ENCODE measurements at places on chromosomes 7 and 10.
A peak's percentile ranks its signal among the peaks of the same experiment; 100 is the strongest.

GRCh38 chr7:20828947-20829346 lies 42.3 kb upstream of the SP8 start:
- DNase-seq = no peak

DNA sequence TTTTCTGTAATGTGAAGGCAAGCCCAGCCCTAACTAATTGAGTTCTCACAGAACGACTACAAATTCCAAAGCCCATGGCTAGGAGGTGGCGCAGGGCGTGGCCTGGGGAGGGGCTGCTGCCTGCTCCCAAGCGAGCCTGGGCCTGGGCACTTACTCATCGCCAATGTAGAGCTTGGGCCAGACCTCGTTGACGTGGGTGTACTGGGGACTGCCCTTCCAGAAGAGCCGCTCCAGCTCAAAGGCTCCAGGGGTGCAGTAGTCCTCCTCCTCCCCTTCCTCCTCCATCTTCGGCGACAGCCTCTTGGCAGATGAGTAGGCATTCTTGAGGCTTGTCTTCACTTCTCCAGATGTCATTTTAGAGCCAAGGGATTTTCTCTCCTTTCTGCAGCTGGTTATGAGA lies 53.3 kb upstream of the SAMD8 start:
- no peak for DNase-seq

DNA sequence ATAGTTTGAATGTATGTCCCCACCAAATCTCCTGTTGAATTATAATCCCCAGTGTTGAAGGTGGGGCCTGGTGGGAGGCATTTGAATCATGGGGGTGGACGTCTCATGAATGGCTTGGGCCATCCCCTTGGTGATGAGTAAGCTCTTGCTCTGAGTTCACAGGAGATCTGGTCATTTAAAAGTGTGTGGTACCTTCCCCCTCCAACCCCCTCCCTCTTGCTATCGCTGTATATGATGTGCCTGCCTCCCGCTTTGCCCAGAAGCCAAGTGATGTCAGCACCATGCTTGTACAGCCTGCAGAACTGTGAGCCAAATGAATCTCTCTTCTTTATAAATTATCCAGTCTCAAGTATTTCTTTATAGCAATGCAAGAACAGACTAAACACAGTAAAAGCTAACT lies 103.0 kb downstream of the CNOT4 start:
- DNase-seq = no peak

DNA sequence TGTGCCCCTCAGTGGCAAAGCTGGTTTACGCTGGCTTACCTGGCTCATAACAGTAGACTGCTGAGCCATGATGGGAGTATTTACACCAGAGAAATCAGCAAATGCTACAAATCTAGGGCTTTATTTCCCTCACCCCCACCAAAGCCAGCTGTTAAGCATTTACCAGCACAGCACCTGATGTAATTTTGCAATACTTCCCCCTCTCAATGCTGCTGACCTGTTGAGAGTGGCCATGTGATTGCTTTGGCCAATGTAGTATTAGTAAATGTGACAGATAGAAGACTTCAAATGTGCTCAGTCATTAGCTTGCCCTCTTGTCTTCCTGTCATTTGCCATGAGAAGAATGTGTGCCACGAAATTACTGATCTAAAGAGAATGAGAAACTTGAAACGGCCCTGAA lies 46.6 kb downstream of the HERPUD2 start:
- no peak for DNase-seq

- DNase-seq = no peak
These were observed 162.6 kb downstream of the RAB11FIP2 start for GRCh38 chr10:117884093-117884492.

GRCh38 chr7:47962262-47962661 lies 14.0 kb upstream of the PKD1L1 start:
- DNase-seq = no peak

- no peak for DNase-seq
These were observed 352.3 kb upstream of the PODXL start for GRCh38 chr7:131908714-131909113.

DNA sequence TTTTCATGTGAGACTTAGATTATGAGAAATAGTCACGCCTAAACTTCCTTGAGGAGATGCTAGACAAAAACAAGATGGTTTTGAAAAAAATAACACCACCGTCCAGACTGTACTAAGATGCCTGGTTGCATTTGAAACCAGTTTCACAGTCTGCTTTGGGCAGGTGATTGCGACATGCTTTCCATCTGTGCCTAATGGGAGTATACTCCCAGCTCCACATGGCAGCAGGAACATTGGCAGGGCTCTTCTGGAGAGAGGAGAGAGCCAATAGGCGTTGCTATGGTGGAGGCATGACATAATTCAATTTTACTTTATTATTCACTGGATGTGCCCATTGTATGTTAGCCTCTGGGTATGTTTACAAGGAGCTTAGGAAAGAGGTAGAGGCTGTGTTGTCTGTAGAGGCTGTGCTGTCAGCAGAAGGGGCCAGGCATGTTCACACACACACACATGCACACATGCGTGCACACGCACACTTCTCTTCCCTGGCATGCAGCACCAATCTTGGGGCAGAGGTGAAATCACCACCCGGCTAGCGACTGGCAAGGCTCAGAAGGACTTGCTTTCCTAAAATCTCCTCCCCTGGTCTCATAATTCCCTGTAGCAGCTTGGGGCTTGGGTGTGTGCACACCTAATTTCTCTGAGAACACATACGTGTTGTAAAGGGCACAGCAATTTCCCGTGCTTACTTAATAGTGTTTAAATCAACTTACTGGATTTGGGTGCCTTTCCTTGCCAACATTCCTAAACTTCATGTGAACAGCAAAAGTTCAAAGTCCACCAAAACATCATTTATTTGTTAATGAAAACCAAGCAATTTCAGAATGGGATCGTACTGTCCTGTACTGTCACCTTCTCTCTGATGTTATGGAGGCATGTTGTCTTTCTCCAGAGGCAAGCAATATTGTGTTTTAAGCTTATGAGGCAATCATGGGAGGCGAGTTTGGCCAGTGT lies 162.1 kb downstream of the TCF7L2 start:
- peak; percentile 1 for DNase-seq

GRCh38 chr10:43076311-43076875 lies 476 bp upstream of the RET start:
- no peak for DNase-seq

DNA sequence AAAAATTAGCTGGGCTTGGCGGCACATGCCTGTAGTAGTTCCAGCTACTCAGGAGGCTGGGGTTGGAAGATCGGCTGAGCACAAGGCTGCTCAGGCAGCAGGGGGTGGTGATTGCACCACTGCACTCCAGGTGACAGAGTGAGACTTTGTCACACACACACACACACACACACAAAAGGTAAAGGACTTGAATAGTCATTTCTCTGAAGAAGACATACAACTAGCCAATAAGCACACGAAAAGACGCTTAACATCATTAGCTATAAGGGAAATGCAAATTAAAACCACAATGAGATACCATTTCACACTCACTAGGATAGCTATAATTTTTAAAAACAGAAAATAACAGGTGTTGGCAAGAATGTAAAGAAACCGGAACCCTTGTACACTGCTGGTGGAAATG lies 48.6 kb downstream of the HIP1 start:
- DNase-seq = no peak

- no peak for DNase-seq
These were observed 191.1 kb downstream of the ZNF438 start for GRCh38 chr10:30840395-30841050.

DNA sequence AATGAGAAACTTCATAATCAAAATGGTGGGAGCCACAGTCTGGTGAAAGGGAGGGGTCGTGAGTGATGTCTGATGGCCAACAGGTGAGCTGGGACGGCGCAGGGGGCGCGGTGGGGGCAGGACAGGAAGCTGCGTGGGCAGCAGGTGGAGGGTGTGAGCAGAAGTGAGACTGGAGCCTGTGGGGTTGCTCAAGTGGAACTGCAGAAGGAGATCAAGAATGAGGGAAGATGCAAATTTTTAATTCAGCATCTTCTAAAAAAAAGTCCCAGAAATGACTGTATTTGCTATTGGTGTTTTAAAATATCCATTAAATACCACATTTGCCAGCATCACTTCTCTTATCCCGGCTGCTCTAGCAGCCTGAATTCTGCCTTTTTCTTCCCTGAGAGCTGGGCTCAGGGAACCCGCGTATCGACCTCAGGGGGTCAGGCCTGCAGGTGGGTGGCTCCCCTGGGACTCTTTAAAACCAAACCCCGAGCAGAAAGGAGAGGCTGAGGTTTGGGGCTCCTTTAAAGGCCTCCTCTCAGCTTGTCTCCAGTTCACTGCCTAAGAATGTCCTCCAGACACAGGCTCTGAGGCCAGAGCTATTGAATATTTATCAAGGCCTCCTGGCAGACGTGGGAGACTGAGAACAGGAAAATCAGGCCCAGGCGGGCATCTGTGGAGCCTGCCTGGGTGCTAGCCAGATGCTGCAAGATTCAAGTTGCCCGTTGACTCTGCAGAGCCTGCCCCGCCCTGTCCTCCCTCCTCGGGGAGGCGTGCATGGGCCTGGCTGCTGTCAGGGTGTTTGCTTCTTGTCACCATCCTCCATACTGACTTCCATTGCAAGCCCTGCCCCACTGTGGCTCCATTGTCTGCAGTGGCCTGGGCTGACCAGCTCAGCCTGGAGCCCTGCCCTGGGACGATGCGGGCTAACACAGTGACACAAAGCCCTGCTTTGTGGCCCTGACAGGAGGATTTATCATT lies 53.9 kb downstream of the SYPL1 start:
- DNase-seq = peak; percentile 93

- DNase-seq = no peak
These were observed 222.2 kb upstream of the CXCL12 start for GRCh38 chr10:44607116-44607515.

Data from NCI-H524 (cell line).